ENCODE measurements at places on chromosomes 6 and 20. TPM values are rescaled to one million over a fixed set of nuclear protein-coding genes. Genes with fewer than 3 reads are reported as not detected.

Gene DLL1
- polyA plus RNA-seq = 10.8 TPM

Gene WFDC10B
- polyA plus RNA-seq = not detected

Gene ABRACL
- polyA plus RNA-seq = 43.4 TPM

Gene IRF4
- 0.36 TPM for polyA plus RNA-seq

Gene NEDD9
- 62.1 TPM for polyA plus RNA-seq

Gene CST1
- not detected for polyA plus RNA-seq

Gene FNDC11
- 1.9 TPM for polyA plus RNA-seq

Gene SNPH
- 4.0 TPM for polyA plus RNA-seq

GRCh38 chr6:135251498-135252441 lies 70.7 kb downstream of the MYB start:
- DNase-seq = no peak

DNA sequence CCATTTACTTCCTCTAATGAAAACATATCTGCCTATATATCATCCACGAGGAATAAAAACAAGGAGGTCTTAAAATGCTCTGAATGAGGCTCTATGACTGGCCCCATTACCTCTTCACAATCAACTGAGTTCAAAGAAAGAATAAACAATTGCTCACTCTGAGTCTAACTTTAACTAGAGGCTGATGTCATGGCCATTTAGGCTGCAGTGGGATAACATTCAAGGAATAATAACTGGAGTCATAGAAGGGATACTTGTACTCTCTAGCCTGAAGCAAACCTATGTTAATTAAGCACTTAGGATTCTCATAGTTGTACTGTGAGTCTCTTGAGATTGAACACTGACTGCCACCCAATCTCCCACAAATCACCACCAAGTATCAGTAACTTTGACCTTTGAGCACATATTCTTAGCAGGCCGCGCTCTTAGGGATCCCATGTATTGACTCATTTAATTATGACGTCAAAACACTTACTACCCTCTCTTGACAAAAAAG lies 70.2 kb downstream of the PERP start:
- no peak for DNase-seq

DNA sequence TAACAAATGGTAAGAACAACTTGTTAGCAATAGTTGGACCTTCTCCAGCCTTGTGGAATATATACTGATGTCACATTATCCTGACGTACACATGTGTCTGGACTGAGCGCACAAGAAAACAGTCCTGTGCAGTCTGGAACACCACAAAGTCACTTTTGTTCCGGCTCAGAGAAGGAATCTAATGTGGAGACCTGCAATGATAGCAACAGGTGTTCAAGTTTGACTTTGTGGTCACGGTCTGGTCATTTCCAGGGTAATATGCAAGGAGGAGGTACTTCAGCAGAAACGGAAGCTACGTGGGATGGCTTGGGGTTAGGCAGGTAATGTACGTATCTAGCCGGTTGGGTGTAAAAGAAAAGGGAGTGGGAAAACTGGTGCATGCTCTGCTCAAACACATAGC lies 687.2 kb upstream of the AGPAT4 start:
- no peak for DNase-seq

DNA sequence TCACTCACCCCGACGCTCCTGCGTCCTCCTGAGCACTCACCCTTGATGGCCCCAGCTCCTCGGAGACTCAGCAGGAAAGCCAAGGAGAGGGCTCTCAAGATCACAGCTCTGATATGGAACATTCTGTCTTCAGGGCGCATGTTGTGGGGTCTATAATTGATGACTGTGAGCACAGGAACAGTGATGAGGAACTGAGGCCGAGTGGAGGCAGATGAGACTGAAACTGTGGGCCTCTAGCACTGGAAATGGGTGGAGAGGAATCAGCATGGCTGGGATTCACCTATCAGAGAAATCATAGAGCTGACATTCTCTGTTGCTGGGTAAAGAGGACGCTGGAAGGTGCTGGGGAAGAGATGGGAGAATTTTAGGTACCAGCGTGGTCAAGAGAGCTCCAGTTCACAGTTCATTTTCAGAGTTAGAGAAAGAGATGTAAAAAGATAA lies at the start of gene HLA-DPA1:
Gene HLA-DPA1, minus strand, starts transcription at position 219 of the 441 bp plus-strand sequence.
- no peak for DNase-seq

DNA sequence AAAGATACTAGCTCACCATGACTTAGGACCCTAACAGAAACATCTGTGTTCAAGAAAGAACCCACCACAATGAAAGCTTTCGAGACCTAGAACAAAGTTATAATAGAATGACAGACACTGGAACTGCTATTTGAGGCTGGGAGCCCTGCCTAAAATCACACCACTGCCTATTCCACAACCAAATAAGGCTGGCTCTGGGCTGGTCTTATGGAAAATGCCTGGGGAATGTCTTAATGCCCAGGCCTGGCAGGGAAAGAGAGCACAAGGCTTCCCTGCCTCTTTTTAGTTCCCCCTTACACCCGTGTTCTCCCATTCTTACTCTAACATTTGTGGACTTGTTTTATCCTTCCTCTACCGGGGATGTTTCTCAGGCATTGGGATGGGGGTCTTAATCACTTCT lies 5.6 kb upstream of the METTL24 start:
- no peak for DNase-seq

DNA sequence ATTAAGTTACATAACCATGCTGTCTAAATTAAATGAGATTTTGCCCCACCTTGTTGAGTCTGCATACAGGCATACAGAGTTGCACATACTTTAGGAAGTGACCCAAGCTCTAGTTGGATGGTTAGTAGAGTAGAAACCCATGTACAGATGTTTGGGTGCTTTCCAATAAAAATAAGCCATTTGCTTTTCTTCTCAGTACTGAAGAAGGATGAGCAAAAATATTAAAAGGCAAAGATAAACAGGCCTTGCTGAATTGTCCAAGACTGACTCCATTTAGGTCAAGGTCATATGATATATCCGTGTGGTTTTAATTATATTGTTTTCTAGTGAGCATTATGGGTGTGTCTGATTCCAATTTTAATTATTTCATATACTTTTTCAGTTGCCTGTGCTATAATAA lies 589.4 kb downstream of the RFPL4B start:
- no peak for DNase-seq

- no peak for DNase-seq
Measured at GRCh38 chr6:148716811-148717210, 30.0 kb upstream of the UST start.

- no peak for DNase-seq
Measured at GRCh38 chr6:141492521-141493284, 640.0 kb upstream of the GJE1 start.

DNA sequence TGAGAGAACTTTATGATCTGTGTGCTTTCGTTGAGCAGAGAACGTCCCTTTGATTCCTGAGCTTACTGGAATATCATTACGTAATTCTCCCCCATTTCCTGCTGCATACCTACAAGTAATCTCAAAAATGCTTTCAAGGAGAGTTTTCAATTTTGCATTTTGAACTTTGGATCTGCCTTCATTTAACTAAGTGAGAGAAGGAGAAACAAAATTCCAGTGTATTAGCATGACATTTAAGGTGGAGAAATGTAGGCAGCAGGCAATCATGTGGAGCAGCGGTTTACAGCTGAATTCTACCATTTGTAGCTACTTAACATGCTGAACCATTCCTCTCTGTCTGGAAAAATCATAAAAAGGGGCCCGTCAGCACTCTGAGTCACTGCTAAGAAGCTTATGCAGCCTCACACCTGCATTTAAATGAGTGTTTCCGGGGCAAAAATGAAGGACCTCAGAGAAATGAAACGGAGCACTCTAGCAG lies 451.5 kb downstream of the PLCB1 start:
- DNase-seq = peak; percentile 65

- DNase-seq = no peak
Measured at GRCh38 chr6:1039191-1039590, 272.7 kb upstream of the FOXQ1 start.

- peak; percentile 48 for DNase-seq
Measured at GRCh38 chr6:160007611-160008010, 38.7 kb downstream of the IGF2R start.

- DNase-seq = no peak
Measured at GRCh38 chr6:156474507-156475120, 302.6 kb upstream of the ARID1B start.

- no peak for DNase-seq
Measured at GRCh38 chr6:26045928-26046368, 41.3 kb upstream of the HFE start.

- no peak for DNase-seq
Measured at GRCh38 chr6:116287689-116288282, 8.1 kb upstream of the TSPYL1 start.

- peak; percentile 77 for DNase-seq
Measured at GRCh38 chr20:25584905-25585704, at the start of gene NINL. Gene NINL, minus strand, starts transcription at chr20:25585531. Its CDS starts 58,944 bp downstream, at chr20:25526587.

DNA sequence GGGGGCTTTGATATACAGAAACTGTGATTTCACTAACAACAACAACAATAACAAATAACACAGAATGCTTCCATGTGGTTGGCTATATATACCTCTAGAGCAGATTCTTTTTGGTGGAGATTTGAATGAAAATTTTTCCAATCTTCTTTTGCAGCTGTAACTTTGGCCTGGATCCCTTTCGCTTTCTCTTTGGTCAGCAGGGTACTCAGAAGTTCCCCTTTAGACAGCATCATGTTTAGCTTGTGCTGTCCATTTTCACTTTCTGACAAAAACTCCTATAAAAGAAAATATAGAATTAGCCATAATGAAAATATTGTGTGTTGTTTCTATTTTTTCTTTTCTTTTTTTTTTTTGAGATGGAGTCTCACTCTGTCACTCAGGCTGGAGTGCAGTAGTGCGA lies 264.2 kb downstream of the SYNE1 start:
- no peak for DNase-seq

DNA sequence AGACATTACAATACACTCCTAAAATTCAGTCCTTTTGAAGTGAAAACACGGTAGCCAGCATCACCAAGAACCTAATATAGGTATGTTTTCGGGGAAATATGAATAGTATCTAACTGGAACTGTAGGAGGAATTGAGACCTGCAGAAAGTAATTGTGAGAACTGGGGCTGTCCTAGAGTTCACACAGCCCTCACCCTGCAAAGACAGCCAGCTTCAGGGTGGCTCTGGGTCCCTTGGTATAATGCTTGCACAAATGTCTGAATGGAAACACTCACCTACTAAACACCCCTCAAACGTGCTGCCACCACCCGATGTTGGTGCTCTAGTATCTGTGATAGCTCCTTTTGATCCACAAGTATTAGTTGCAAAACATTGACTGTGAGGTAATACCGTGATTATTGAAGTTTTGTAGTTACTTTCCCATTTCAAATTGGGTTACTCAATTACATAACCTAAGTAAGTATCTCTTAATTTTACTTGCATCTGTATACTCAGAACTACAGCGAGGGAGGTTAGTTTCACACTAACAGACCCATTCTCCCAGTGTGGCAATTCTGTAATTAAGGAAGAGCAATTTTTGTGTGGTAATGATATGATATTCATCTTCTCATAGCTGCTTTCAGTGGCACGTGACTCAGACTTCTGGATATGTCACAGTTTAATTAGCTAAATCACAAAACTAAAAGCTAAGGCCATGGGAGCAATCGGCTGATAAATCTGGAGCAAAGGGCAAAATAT lies 129.5 kb downstream of the INSM1 start:
- no peak for DNase-seq

GRCh38 chr6:27667657-27668441 lies 194.9 kb upstream of the ZNF184 start:
- DNase-seq = no peak

DNA sequence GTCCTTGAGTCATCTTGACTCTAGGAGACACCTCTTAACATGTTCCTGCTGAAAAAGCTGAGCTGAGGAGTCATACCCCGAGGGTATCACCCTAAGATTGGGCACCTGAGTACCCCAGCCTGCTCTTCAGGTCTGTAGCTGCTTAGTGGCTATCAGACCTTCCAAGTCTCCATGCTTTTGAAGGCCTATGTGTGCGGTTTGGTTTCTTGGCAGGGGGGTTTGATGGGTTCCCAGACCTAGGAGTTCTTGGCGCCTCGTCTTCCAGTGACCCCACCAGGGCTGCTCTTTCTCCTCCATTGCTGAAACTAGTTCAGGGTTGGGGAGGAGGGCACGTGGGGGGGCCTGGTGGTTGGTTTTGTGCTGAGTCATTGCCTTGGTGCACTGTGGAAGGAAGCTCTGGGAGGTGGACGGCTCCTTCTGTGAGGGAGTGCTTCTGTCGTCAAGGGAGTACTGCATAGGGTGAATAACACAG lies 20.1 kb downstream of the IGF2R start:
- no peak for DNase-seq

DNA sequence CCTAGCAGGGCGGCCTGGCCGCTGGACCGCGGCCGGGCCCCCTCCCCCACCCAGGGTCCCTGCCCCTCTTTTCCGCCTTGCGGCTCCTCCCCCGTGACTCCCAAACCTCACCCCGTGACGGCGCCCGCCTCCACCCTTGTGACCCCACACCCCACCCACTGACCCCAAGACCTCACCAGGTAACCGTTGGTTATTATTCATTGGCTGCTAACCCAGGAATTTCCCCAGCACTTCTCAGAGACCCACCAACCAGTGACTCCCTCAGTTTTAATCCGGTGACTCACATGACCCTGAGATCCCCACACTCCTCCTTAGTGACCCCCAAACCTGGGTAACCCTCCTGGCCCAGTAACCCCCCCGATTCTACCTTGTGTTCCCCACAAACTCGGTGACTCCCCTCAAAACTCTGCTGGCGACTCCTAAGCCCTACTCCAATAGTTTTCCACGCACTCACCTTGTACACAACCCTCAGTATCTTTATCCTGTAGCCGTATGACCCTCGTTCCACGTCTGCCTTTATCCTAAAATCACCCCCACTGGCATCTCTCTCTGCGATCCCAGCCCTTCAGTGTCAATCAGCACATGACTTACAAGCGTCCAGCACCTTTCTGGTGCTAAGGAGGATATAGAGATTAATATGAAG lies 534 bp downstream of the ZNF76 start:
- peak; percentile 53 for DNase-seq

DNA sequence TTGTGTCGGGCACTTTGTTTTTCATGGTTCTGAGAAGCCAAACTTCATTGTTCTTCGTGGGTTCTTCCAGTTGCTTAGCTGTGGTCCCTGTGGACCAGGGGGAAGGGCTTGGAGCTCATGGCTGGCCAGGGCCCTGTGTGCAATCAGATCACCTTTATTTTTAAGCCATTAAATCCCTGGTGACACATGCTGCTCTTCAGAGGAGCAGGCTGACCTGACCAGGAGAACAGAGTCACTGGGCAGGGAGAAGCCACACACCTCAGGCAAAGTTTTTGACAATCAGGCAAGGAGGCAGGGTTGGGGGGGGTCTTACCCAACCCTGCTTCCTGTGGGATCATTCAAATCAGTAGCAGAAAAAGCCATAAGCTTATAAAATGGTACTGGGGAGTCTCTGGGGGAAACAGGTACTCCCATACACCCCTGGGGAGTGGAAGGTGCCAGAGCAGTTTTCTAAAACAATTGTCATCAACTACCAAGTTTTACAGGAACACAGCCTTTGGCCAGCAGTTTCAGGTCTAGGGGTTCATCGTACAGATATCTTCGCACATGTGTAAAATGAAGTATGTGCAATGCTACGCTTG lies 37.0 kb upstream of the PREX1 start:
- DNase-seq = no peak

- DNase-seq = no peak
Measured at GRCh38 chr20:20527661-20528060, 159.8 kb downstream of the INSM1 start.

DNA sequence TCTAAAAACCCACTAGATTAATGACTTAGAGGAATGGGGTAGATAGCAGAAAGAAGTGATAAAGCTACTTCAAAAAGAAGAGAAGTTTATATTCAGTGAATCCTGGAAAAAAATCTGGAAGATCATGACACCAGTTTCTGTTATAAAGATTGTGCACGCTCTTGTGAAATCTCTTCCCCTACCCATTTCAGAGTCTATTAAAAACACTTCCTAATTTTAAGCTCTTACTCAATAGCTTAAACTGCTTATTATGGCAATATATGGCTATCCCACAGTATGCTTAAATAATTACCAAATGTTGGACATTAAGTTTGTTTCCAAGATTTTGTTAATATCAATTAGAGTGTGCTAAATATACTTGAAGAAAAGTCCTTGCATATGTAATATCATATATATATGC lies 585.3 kb upstream of the MAN1A1 start:
- DNase-seq = no peak

Measured in renal pelvis (tissue), 12 donors.